ENCODE measurements at places on chromosomes 7 and 10. TPM values are rescaled to one million over a fixed set of nuclear protein-coding genes. Genes with fewer than 3 reads are reported as not detected.

The SMARCD3 gene
- total RNA-seq: 31.8 TPM

The PNLIPRP2 gene
- not detected for total RNA-seq

The SLIT1 gene
- under 0.01 TPM for total RNA-seq

The TAS2R39 gene
- total RNA-seq: not detected

The ADIRF gene
- 197 TPM for total RNA-seq

The SRGN gene
- total RNA-seq: 47.3 TPM

The CPA4 gene
- 2.7 TPM for total RNA-seq

All from bronchial smooth muscle cell (primary cell).